NCI-H1092 (cell line): ENCODE measurements at places on chromosomes 12 and 14.

DNA sequence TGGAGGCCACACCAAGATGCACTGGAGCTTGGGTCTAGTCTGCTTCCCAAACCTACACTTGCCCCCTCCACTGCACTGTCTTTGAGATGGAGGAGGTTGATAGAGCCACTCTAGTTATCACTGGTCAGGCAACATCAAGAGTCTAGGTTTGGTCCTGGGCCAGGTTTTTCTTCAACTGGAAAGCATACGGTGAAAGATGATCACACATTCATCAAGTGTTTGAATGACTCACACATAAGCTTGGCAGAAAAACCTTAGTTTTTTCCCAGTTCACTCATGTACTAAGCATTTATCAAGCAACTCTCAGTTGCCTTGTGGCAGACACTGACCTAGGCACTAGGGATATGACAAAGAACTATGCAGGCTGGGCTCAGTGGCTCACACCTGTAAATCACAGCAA lies 84.5 kb downstream of the PLEKHG3 start:
- DNase-seq: no peak

DNA sequence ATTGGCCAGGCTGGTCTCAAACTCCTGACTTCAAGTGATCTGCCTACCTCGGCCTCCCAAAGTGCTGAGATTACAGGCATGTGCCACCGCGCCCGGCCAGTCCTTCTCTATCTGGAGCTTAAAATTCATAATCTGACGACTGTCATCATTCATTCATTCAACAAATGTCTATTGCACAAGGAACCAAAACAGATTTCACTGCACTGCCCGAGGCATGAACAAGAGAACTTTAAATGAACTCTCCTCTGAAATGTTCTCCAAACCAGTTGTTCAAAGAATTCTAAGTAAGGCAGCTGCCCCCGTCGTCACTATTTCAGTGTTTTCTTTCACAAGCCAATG lies 44.8 kb upstream of the METAP2 start:
- DNase-seq: no peak

- no peak for DNase-seq
Observed at GRCh38 chr14:104770851-104771272, 17.9 kb downstream of the SIVA1 start.

- no peak for DNase-seq
Observed at GRCh38 chr12:89840162-89840922, 131.7 kb upstream of the ATP2B1 start.

GRCh38 chr14:92153581-92153980 lies 31.8 kb downstream of the CPSF2 start:
- DNase-seq: no peak

DNA sequence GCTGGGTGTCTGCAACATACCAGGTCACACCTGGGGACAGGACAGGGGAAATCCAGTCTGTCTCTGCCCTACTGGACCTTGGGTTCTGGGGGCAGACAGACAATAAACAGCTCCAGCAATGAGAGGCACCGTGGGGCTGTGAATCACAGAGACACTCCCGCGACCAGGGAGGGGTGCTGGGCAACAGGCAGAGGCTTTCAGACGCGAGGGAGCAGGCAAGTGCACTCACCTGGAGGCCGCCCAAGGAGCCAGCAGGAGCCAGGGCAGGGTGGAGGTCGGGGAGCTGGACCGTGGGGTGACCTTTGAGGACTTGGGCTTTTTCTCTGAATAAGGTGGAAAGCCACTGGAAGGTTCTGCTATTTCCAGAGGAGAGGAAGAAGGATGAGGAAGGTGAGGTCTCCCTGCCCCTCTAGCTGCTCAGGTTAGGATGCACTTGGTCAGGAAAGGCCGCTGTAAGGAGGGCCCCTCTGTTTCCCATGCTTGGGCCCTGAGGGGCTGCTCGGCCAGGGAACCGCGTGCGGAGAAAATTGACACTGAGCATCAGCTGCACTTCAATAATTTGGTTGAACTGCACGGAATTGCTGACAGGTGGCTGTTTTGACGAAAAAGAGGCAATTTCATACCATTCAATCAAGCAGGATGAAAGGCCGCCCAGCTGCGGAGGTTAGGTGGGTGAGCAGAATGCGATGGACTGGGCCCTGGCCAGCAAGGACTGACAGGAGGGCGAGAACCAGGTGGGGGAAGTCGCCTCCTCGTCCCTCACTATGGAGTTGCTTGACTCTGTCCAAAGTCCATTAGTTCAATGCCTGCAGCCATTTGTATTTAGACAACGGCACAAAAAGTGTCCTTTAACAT lies 42.2 kb downstream of the JAG2 start:
- no peak for DNase-seq

DNA sequence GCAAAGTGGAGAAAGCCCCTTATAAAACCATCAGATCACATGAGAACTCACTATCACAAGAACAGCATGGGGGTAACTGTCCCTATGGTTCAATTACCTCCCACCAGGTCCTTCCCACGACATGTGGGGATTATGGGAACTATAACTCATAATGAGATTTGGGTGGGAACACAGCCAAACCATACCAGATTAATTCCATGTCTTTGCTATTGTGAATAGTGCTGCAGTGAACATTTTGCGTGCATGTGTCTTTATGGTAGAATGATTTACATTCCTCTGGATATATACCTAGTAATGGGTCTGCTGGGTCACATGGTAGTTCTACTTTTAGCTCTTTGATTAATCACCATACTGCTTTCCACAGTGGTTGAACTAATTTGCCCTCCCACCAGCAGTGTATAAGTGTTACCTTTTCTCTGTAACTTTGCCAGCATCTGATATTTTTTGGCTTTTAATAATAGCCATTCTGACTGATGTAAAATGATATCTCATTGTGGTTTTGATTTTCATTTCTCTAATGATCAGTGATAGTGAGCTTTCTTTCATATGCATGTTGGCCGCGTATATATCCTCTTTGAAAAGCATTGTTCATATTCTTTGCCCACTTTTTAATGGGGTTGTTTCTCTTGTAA lies 29.7 kb upstream of the SAV1 start:
- no peak for DNase-seq

GRCh38 chr12:117090816-117091711 lies 8.2 kb downstream of the TESC start:
- no peak for DNase-seq

DNA sequence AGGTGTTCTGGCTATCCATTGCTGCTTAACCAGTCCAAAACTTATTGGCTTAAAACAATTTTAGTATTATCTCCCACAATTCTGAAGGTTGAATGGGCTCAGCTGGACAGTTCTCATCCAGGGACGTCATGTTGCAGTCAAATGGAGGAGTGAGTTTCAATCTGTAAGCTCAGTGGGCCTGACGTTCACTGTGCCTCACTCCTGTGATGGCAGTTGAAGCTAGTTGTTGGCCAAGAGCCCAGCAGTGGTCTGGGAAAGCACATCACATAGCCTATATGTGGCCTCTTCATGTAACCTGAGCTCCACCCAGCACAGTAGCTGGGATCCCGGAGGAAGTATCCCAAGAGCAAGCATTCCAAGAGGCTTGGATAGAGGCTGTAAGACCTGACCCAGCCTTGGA lies 40.6 kb upstream of the CDKN3 start:
- no peak for DNase-seq

DNA sequence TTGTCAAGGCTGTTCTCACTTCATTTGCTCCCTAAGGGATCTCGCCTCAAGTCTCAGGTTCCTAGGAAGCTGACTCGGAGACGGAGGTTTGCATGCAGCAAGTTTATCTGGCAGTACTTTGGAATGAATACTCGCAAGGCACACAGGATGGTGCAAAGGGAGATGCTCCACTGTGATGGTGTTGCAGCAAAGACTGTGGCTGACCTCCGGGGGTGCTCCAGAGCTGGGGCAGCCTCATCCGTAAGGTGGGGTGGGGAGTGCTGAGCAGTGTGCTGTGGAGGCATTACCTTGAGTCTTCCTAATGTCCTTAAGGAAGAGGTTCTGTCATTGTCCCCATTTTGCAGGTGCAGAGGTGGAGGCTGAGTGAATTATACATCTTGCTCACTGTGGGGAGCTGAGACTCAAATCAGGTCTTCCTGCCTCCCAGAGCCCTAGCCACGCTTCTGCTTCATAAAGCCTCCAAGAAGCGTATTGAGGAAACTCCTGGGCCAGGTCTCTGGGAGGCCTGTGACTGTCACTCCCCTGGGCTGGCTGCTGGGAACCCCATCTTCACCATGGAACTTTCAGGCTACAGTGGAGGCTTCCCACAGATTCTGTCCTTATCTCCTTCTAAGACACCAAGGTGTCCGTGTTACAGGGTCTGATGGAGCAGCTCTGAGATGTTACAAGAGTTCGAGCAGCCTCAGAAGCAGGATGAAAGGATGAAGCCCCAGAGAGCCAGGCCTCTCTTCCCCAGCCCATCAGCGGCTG lies 39.5 kb downstream of the GALNT16 start:
- DNase-seq: no peak

- peak; percentile 72 for DNase-seq
Observed at GRCh38 chr12:3456809-3457208, 34.2 kb upstream of the PRMT8 start.

- DNase-seq: peak; percentile 8
Observed at GRCh38 chr12:47071241-47071852, 8.1 kb upstream of the PCED1B start.

- no peak for DNase-seq
Observed at GRCh38 chr14:44099743-44100488, 407.2 kb downstream of the FSCB start.

DNA sequence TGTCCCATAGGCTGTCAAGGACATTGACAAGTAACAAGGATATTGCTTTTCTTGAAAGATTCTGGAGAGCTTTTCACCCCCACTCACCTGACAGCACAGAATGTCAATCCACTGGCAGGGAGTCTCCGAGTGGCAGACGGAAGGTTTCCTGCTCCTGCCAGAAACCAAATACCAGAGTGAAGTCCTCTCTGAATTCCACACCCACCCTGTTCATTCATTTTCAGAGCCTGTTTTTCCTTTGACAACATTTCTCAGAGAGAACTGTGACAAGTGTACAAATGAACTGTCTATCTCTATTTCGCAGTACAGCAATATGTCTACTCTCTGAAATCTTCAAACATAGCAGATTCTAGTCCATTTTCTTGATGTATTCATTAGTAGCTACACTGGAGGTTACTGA lies 26.2 kb upstream of the BICD1 start:
- no peak for DNase-seq

- DNase-seq: no peak
Observed at GRCh38 chr12:5335069-5335468, 96.8 kb upstream of the NTF3 start.

DNA sequence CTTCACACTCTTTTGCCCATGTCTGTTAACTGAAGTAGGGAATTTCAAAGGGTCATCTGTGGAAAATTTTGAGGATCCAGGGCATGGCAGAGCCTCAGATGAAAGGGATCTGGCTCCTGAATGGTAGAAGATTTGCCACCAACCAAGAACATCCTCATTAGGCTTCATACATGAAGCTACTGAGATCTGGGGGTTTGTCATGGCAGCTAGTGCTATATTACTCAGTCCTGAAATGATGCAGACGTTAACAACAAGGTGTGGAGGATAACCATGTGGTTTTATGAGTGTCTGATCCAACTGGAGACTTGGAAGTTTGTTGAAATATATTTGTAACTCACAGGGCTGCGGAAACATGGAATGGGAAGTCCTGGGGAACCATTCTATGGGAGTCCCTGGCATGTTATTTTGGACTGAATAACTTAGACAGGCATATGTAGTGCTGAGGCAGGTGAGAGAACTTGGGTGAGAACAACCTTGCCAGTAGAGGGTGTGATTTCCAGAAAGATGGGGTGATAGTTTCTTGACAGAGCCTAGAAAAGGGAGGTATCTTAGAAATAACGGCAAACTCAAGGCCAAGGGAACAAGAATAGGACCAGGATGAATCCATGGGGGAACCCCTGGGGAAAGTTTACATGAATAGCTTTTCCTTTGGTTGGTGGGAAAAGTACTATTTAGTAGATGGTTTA lies 42.0 kb upstream of the C12orf75 start:
- no peak for DNase-seq

DNA sequence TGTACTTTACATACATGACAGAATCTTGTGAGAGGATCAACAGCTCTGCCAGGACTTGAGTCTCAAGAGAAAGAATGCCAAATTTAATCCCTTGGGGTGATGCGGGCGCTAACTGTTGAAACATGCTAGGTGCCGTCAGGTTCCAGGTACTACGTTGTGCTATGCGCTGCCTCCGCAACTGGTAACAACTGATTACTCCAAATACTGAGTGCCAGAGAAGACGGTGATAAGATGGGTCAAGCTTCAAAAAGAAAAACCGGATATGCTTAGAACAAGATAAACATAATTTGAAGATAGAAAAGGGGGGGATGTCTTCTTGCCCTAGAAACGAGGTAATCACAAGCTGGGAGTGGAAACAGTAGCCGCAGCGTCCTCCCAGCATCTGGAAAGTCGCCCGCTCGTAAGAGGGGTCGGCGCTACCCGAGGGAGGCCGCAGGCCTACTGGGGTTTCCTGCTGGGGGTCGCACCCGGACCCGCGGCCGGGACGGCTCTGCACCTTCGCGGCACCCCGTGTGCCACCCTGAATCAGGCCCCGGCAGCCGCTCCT lies 678 bp downstream of the ZBTB25 start:
- no peak for DNase-seq

- DNase-seq: no peak
Observed at GRCh38 chr12:110743571-110744093, 941 bp upstream of the PPP1CC start.

- DNase-seq: no peak
Observed at GRCh38 chr14:52112336-52113018, 43.6 kb upstream of the NID2 start.

GRCh38 chr14:75667099-75667765 lies 6.2 kb downstream of the TTLL5 start:
- DNase-seq: no peak

DNA sequence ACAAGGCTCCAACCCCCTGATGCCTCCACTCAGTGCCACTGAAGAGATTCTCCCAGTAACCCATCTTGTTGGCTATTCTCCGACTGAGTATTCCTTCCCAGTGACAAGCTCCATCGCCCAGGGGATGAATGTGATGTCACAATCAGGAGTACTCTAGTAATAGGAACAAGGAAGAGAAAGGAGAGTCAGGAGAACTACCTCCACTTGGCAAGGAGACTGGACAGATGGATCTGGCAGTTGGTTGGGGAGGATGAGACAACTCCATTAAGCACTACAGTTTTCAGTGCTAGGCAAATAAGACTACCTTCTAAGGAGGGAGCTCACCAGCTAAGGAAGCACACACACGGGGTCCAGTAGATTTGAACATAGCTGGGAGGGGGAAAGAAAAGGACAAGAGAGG lies 5.3 kb downstream of the RNF41 start:
- no peak for DNase-seq

DNA sequence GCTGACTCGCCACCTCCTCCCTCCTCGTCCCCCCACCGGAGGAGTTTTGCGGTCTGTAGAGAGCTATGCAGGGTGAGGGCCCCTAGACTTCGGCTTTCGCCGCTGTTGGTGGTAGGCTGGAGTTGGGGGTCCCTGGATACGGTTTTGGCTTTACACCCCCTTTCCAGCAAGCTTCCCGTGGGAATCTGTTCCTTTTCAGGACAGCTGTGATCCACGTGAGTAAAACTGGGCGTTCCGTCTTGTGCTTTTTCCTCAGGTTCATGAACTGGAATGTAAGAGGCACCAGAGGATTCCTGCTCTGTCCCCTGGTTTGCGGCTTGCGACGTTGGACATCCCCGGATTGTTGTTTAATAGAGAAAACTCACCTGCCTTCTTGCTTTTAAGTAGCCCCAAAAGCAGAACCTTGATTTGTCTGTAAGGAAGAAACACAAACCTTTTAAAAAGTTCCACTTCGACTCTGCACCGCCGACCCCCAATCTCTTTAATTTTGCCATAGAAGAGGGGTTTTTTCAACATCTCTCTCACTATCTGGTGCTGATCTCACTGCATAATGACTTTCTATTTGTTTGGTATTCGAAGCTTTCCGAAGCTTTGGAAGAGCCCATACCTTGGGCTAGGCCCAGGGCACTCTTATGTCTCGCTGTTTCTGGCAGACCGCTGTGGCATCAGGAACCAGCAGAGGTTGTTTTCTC lies 490 bp downstream of the PRORP start:
- no peak for DNase-seq
